ENCODE measurements at places on chromosomes 11 and 22. TPM values are rescaled to one million over a fixed set of nuclear protein-coding genes. Genes with fewer than 3 reads are reported as not detected.

Gene INPP5J
- 4.4 TPM for total RNA-seq

Gene AGBL2
- 0.76 TPM for total RNA-seq

Gene FIBIN
- total RNA-seq: 3.0 TPM

Gene POGLUT3
- 7.4 TPM for total RNA-seq

Gene ANO3
- total RNA-seq: not detected

Gene CST6
- total RNA-seq: 0.40 TPM

Gene INTS4
- total RNA-seq: 18.6 TPM

Gene MEI1
- not detected for total RNA-seq

Gene FBLN1
- 19.3 TPM for total RNA-seq

Gene IGLL5
- total RNA-seq: 0.45 TPM

Gene TCN2
- total RNA-seq: 8.4 TPM

Gene OR8D4
- total RNA-seq: not detected

Gene IGSF9B
- total RNA-seq: 3.4 TPM

Gene MS4A1
- total RNA-seq: 0.73 TPM

Gene MS4A6E
- total RNA-seq: not detected

Gene WNT11
- total RNA-seq: 8.8 TPM

Gene PNPLA2
- total RNA-seq: 136 TPM

Gene ANKK1
- 0.11 TPM for total RNA-seq

Gene MS4A15
- not detected for total RNA-seq

Gene HDHD5
- 25.8 TPM for total RNA-seq

Gene PPARA
- total RNA-seq: 55.8 TPM

Gene NUDT8
- 34.8 TPM for total RNA-seq

Gene LARGE1
- total RNA-seq: 65.8 TPM

Gene MIAT
- 0.40 TPM for total RNA-seq

Gene ZBTB44
- total RNA-seq: 77.2 TPM

Gene OR8K5
- not detected for total RNA-seq

Gene OR56A1
- not detected for total RNA-seq

Gene TEX12
- total RNA-seq: not detected

Gene RGL4
- total RNA-seq: not detected

Gene GPR83
- total RNA-seq: 0.40 TPM

Gene SYT8
- total RNA-seq: not detected

Gene MUC5B
- 0.41 TPM for total RNA-seq

Gene CRYBA4
- not detected for total RNA-seq

Gene OR52A1
- total RNA-seq: not detected

Gene PPFIA1
- 45.4 TPM for total RNA-seq

Gene OR51B5
- total RNA-seq: not detected

Gene OR52E8
- total RNA-seq: not detected

Gene PANX3
- total RNA-seq: not detected

Gene SCGB1A1
- total RNA-seq: not detected

Gene GNAZ
- 3.9 TPM for total RNA-seq

Gene RAB6A
- 87.0 TPM for total RNA-seq

Gene HMBS
- 29.3 TPM for total RNA-seq

Gene BTG4
- total RNA-seq: not detected

Gene FGF19
- total RNA-seq: not detected

Gene MAML2
- total RNA-seq: 3.7 TPM

Gene TSPAN32
- total RNA-seq: 0.56 TPM

Gene GAL3ST1
- total RNA-seq: 2.7 TPM

Gene TTLL1
- total RNA-seq: 1.9 TPM

Gene FGF4
- total RNA-seq: not detected

Gene ART1
- 33.0 TPM for total RNA-seq
